Colonic mucosa (tissue), 4 donors: ENCODE measurements at places on chromosomes 4 and X. TPM values are rescaled to one million over a fixed set of nuclear protein-coding genes. Genes with fewer than 3 reads are reported as not detected.

DNA sequence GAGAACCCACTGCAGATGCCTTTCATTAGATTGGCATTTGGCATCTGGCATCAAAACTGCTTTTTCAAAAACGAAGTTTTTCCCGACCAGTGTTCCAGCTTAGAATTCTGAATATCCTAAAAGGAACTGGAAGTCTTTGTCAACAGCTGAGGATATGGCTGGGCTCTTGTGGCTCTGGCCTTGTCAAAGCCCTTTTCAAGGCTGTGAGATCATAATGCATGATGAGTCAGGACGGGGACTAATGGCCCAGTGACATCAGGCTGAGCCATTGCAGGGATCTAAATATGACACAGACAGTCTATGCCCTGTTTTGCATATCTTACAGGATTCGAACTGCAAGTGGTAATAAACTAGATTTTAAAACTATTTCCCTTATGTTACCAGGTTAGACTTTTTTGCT, 306.4 kb downstream of the PTTG2 start:
- peak; percentile 37 for DNase-seq

DNA sequence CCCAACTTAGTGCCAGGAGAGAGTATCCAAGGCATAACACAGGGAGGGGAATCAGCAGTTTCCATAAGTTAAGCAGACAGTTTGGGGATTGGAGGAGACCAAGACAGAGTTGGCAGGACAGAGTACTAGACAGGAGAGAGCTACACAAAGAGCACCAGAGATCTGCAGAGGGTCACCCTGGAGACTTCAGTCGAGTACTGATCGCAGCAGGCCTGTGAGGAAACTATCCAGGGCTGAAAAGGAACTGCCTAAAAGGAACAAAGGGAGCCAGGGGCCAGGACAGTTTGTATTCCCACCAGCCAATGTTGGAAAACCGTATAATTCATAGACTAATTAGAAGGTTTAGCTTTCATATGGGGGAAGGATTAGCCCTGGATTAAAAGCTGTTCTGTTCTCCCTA, 80.6 kb upstream of the ENPP6 start:
- DNase-seq, result no peak

DNA sequence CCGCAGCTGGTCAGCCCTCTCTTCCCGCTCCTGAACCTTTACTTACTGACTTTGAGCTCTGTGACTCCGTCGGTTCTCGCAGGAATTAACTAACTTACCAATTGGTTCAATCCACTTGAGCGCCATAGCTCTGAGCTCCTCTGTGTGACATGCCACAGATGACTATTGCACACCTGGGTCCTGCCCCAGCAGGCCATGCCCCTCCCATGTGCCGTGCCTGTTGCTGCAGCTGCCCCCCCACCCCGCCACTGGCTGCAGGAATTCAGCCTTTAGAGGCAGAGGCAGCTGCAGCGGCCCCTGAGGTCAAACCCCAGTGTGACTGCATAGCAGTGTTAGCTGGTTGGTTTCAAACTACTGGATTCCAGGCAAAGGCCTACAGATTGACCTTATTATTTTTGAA, 70.6 kb downstream of the MTMR1 start:
- no peak for DNase-seq

DNA sequence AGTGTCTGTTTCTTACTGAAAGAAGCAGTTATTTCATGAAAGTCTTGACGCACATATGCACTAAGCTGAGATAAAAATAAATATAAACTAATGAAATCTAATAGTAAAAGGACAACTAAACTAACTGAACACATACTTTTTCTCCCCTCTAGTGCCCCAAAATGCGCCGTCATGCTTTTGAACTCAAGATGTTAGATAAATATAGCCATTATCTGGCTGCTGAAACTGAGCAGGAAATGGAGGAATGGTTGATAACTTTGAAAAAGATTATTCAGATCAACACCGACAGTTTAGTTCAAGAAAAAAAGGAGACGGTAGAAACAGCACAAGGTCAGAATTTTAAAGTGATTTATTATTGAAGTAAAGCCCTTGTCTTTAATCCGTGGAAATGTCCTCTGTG, 70.2 kb downstream of the DOCK11 start:
- no peak for DNase-seq

DNA sequence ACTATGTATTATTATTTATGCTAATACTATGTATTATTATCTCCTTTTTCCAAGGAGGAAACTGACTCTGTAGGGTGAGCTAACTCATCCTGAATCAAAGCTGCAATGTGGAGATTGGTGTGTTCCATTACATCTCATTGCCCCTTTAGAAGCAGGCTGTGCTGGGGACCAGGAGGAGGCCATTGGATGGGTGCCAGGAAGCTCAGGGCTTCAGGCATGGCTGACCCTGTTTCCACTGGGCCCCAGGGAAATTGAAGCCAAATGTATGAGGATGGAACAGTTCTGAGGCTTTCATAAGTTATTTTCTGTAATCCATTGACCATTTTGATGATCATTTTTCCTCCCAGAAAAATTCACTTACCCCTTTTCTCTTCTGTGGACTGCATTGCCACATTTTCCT, 418.8 kb upstream of the ZFP42 start:
- no peak for DNase-seq

GRCh38 chr4:109046471-109047201, 255.8 kb downstream of the COL25A1 start:
- DNase-seq, result no peak

DNA sequence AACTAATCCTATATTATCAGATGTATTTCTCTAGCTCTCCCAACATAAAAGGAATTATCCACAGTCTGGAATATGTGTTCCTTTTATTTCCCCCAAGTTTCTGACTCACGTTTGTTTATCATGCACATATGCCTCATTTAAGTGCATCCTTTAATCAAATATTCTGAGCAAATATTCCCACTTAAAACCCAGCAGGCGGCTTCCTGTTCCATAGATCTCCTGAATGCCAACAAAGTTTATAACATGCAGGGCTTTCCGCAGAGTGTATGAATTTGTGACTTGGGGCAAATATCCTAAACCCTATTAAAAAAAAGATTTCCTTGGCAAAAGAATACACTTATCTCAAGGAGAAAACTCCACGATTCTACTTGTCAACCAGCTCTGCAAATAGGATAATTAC, 16.9 kb downstream of the GLRA2 start:
- DNase-seq, result no peak

GRCh38 chr4:143549928-143550327, 36.4 kb downstream of the SMARCA5 start:
- no peak for DNase-seq

- DNase-seq, result no peak
Measured at GRCh38 chr4:61841714-61842113, 641.6 kb downstream of the ADGRL3 start.

DNA sequence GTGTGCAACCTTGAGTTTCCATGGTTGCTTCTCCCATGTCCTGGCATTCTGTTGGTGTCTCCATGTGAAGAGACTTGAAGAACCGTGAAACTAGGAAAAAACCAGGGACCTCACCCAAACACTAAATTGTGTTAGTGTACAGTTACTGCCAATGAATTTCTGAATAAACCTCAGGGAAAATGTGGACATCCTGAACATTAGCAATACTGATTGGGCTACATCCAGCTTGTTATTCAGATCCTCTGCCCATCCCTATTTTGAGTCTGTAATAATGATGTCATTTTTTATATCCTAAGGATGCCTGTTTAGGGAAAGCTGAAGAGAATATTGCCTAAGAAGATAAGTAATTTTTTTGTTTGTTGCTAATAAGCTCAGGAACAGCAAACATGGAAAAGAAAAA, 262.7 kb downstream of the TMA16 start:
- no peak for DNase-seq

GRCh38 chr4:113760094-113760794, 1.3 kb downstream of the CAMK2D start:
- peak; percentile 55 for DNase-seq

- DNase-seq, result no peak
Measured at GRCh38 chr4:125482822-125483221, 168.1 kb downstream of the FAT4 start.

DNA sequence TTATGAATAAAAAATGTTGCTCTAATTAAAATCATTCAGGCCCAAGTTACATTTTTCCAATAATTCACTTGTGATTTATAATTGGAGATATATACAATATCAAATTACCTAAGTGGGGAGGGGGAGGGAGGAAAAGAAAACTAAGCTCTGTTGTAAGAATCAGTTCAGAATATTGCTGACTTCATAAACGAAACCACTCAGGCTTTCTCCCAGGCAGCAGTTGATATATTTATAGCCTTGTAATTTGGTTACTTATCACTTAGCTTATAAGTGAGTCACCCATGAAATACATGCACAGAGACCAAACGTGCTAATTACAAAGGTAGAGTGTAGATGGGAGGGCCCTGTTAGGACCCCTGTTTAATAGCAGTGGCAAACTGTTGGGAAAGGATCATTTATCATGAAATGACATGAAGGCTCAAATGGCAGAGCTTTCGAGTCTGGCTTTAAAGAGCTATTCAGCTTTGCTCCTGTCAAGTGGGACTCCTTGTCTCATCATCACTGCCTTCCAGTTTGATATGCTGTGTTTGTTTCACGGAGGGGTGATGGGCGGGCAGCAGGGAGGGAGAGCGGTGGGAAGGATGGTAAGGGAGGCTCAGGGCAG, 105.6 kb upstream of the PGRMC2 start:
- DNase-seq, result no peak

GRCh38 chr4:8778291-8778690, 93.3 kb downstream of the HMX1 start:
- DNase-seq, result no peak

PABPC4L gene
- total RNA-seq, result 0.32 TPM

GSX2 gene
- not detected for total RNA-seq

USP17L27 gene
- not detected for total RNA-seq

IL2 gene
- total RNA-seq, result 3.3 TPM

POU4F2 gene
- total RNA-seq, result not detected

NLRP2B gene
- total RNA-seq, result not detected

ATP10D gene
- total RNA-seq, result 11.3 TPM
